ENCODE measurements at places on chromosomes 6 and 20.

GRCh38 chr6:56637640-56638039 lies 5.0 kb downstream of the DST start:
- DNase-seq = no peak

DNA sequence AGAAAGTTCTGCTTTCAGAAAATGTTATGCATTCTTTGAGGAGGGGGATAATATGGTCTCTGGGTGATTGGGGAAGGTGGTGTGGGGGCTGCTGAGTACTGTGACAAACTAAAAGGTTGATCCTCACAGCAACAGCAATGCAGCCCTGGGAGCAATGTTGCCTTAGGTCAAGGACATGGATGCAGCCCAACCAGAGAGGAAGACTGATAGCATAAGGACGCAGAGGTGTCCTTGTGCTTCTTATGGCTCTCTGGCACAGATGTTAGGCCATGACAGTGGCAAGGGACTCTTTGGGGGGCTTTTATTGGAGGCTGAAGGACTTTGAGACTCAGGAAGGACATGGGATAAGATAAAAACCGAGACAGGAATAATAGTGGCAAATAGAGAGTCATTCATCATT lies 186.2 kb upstream of the PHACTR1 start:
- no peak for DNase-seq

GRCh38 chr6:7488494-7488893 lies 53.0 kb upstream of the DSP start:
- DNase-seq = no peak

- DNase-seq = no peak
Measured at GRCh38 chr6:47915017-47915416, 133.2 kb downstream of the OPN5 start.

- DNase-seq = no peak
Measured at GRCh38 chr6:7196019-7196402, 88.2 kb downstream of the RREB1 start.

Measured in activated CD4-positive, alpha-beta memory T cell treated with anti-CD3 and anti-CD28 coated beads, Interleukin-2, amount 10 ng/mL, durations not matched to agents 7 days and 5 days (primary cell).